ENCODE measurements at places on chromosomes 13 and 19. TPM values are rescaled to one million over a fixed set of nuclear protein-coding genes. Genes with fewer than 3 reads are reported as not detected.

Gene RPL18A
- 2,306 TPM for total RNA-seq

Gene IGFL2
- total RNA-seq: 0.83 TPM

Gene GPR18
- total RNA-seq: not detected

Gene CYP2S1
- total RNA-seq: 26.6 TPM

Gene SAMD4B
- total RNA-seq: 108 TPM

Gene CEACAM1
- 1.8 TPM for total RNA-seq

Gene SIGLEC10
- not detected for total RNA-seq

Gene ZGLP1
- total RNA-seq: 1.8 TPM

Gene PCDH8
- not detected for total RNA-seq

Gene MCEMP1
- not detected for total RNA-seq

Gene SPATA13
- total RNA-seq: 7.5 TPM

Gene MEIS3
- total RNA-seq: 34.3 TPM

Gene RASAL3
- not detected for total RNA-seq
